ENCODE measurements at places on chromosomes 7 and 10.

GRCh38 chr7:109029866-109030265, 460.2 kb downstream of the DNAJB9 start:
- no peak for DNase-seq

DNA sequence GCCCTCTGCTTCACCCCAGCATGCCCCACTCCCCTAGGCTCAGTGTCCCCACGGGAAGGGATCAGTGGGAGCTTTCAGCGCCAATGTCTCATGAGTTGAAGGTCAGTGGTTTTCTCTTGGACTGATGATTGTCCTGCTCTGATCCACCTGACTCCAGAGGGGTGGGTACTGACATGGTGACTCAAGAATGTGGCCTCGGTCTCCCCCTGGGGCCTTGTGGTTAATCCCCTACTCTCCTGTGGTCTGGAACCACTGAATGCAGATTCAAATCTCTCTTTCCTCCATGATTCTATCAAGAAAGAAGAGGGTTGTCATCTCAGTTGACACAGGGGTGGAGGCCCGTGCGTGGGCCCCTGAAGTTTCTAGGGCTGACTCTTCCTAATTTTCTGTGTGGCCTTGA, 176.9 kb downstream of the RPS24 start:
- no peak for DNase-seq

- no peak for DNase-seq
These were observed 34.1 kb upstream of the IFRD1 start for GRCh38 chr7:112416127-112416526.

GRCh38 chr7:141551782-141552181, 572 bp downstream of the AGK start:
- DNase-seq, result no peak

DNA sequence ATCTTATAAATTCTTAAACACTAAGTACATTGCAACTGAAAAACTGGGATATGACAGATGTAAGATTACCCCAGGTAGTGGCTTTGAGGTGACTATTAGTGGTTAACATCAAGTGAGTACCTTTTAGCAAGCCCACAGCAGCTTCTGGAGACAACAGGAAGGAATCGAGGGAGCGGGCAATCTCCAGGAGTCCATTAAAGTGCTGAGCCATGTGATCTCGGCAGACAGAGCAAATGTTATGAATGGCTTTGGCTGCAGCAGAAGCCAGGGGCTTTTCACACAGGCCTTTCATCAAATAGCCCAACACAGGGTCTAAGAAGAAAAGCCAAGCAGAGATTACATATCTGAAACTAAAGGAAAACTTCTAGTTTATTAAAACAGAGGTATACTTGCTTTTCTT, 48.9 kb downstream of the IRF5 start:
- no peak for DNase-seq

DNA sequence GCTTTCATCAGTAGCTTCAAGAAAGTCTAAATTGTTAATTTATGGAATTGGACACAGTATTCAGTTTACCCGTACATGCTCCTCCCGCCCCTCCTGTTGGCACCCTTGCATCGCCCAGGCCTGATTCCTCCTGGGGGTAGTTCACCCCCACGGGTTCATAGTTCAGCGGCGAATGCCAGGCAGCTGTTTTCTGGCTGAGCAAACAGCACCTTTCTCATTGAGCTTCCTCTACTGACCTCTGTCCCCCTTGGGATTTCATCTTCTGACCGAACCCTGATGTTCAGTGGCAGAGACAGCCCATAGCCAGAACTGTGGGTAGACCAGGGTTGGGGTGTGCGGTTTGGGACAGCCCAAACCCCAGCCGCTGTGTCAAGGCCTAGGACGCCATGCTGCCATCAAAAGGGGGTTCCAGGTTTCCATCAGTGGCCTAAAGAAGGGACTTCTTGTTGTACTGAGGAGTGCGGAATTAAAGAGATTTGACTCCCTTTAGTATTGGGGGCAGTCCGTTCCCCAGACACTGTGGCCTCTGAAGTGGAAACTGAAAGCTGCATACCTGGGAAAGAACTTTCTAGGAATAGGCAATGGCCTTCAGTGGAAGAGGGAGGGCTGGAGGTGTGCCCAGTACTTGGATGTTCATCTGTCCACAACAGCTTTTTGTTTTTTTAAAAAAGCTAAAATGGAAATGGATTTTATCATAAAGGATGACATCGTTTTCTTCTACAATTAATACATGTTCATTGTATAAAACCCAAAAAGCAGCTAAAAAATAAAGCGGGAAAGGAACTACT, 19.0 kb downstream of the MDH2 start:
- DNase-seq, result no peak

DNA sequence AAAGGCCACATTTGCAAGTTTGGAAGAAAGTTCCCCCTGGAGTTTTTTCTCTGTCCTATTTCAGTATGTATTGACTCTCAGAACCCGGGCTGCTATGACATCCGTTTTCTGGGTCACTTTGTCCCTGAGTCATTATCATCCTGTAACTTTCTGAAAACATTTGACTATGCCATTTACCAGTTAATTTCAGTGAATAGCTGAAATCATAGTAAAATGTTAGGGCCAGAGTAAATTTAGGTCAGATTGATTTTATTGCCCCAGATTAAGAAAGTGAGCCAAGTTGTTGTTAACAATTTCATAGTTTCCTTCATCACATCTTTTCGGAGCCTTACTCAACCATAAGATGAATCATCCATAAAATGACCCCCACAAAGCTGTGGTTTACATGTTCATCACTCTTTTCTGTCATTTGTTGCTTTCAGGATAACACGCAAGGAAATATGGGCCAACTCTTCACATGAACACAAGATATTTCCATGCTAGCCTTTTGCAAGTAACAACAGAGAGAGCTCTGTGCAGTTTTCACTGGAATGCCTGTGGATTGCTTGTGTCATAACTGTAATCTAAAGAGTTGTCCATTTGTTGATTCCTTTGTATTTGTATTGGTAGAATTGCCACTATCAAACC, 3.9 kb upstream of the MACC1 start:
- DNase-seq, result peak; percentile 93

- no peak for DNase-seq
These were observed 87.2 kb downstream of the RNF216 start for GRCh38 chr7:5694221-5694754.

DNA sequence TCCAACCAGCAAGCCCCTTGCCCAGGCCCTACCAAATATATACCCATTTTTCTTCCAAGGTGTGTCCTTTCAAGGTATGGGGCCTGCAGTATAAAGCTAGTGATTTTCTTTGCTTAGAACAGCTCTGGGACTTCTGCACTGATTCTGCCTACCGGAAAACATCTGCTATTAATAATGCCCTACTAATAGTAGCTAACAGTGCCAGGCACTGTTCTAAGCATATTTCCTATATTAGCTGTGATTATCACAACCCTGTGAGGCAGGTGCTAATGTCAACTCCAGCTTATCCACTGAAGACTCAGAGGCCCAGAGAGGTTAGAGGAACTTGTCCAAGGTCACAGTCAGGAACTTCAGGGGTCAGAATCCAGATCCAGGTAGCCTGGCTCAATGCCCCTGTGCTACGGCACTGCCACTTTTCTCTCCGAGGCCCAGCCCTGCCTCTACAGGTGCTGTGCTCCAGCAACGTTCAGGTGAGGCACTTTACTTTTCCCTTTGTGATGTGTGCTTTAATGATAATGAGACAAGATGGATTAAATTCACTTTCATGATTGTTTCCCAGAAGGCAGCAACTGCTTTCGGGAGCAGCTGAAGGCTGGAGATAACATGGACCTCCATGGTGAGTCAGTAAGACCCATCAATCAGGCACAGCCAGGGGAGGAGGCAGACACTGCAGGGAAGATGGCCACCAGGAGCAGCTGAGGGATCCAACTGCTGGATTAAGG, 26.7 kb downstream of the TAS2R41 start:
- no peak for DNase-seq

DNA sequence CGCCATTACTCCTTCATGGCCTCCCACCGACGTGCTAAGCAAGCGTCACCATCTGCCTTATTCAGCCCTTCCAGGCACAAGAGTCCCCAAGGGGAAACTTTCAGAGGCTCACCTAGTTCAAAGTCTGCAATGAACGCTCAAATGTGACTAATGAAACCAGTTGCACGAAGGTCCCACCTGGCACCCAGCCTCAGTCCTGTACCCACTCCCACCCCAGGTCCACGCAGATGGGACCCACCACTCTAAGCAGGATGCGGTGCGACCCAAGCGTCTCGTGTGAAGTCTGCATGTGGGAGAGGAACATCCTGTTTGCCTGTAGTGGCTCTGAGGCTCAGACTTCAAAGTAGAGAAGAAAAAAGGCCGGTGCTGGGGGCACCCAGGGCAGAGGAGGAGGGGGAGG, 40.3 kb downstream of the RGS10 start:
- DNase-seq, result no peak

DNA sequence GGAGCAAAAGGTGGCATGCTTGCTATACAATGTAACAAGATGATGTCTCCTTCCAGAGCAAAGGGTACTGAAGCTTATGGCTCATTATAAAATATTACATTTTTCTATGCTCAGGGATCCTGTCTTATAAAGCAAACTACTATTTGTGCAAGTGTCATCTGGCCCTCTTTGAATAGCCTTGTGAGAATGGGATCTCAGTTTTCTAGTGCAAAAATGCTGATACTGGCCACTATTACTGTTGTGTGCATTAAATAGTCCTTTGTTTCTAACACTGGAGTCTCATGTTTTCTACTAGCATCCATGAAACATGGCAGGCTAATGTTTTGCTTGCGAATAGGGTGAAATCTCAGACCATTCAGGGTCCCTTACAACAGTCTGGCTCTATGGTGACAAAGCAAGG, 823.0 kb downstream of the REEP3 start:
- DNase-seq, result no peak

DNA sequence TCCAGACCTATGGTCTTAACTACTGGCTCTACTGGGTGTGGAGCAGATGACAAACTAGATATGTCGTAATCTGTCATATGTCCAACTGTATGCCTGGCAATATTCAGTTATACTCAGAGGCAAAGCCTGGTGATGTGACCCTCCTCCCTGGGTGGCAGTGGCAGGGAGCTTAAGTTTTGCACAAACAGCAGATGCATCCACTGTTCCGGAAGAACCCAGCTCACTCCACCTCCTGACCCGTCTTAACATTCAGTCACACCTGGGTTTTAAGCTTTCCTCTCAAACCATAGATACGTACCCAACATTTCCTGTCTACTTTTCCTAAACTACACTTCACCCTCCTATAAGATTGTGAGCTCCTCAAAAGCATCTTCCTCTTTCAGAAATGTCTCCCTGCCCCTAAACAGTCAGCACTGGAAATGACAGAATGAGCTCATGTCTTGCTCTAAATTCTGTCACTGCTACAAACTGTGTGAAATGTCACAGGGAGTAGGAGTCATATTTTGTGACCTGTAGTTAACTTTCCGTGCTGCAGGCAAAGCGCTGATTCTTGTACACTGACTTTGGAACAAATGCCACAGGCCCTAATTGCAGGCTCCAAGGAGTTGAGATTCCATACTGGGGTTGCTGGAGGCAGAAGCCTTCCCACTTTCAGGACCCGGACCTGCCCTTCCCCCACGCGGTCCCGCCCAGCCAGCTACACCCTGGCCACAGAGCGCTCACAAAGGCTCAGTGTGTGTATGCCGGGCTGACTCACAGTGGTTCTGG, 23.9 kb downstream of the SCD start:
- peak; percentile 95 for DNase-seq

GRCh38 chr10:79150444-79150754, 81.6 kb downstream of the ZMIZ1 start:
- DNase-seq, result no peak

- no peak for DNase-seq
These were observed 20.0 kb upstream of the LIMK1 start for GRCh38 chr7:74063646-74064045.

DNA sequence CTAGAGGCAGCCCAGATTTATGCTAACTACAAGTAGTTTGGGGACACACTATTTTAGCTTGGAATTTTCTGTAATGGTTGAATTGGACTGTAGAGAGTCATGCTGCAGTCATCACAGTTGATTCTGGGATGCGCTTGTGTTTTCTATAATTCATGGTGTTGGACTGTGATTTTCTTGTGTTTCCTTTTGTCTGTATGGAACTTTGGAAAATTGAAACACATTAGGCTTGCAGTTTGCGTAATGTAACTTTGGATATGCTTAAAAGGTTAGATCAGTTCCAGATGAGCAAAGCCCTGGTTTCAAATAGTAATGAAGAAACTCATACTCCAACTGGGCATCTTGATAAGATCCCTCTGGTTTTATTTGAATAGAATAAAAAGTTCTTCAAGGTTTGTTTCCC, 502.2 kb downstream of the ARL4A start:
- DNase-seq, result no peak

DNA sequence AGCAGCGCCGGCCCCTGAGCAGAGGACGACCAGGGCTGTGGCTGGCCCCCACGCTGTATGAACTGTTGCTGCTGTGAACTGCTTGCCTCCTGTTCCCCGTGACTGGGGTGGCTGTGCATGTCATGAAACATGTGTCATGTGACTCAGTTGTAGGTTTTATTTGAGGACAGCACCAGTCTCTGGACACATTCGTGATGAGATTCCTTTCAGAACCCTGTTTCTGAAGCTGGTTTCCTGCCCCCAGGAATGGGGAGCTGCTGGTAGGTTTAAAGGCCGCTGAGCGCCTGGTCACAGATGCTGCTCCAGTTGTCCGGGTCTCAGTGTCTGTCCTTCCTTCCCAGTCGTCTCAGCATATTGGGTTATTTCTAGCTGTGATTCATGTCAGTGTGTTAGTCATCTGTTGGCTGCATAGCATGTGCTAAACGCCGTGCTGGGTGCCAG, 79.1 kb upstream of the PPIF start:
- no peak for DNase-seq

DNA sequence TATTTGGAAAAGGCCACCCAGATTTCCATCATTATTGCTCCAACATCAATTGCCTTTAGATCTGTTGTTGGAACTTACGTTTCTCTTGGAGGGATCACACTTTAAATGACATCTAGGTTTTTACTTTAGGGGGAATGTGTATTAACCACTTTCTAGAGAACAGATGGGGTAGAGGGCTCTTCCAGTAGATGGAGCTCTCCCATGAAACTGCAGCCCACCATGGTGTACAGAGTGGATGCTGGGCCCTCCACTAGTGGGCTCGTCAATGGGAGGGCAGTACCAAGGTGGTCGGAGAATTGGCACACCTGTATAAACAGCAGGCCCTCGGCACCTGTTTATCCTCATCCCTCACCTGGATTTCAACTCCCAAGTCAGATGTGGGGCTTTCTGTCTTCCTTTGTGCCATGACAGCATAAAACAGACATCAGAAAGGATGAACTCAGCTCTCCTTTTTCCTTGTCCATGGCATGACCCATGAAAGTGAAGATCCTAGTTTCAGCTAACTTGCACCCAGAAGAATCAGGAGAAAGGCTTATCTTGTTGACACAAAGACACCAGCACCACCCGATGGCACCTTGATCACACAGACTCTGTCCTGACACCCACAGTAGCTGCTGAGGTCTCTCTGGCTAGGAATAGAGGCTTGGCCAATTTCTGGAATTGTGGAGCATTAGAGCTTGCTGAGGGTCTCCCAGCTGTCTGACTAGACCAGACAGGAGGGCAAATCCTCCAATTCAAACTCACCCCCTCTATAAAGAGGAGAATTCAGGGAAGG, 150.5 kb downstream of the CYP26A1 start:
- DNase-seq, result no peak

DNA sequence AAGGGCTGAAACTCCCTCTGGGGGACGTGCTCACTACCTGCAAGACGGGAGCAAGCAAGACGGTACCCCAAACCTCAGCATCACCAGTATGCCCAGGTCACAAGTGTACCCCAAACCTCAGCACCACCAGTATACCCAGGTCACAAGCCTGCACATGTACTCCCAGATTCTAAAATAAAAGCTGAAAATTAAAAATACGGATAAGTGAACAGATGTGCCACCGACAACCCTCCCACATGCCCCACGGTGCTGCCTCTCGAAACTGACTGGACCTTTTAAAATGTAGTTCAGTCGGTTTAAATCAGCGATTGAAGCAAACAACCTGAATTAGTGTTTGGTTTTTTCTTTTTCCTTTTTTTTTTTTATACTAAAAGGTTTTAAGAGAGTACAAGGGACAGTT, 566.5 kb downstream of the DNAJB6 start:
- DNase-seq, result no peak
